NCI-H1694 (cell line): ENCODE measurements at places on chromosomes 3 and 15.

DNA sequence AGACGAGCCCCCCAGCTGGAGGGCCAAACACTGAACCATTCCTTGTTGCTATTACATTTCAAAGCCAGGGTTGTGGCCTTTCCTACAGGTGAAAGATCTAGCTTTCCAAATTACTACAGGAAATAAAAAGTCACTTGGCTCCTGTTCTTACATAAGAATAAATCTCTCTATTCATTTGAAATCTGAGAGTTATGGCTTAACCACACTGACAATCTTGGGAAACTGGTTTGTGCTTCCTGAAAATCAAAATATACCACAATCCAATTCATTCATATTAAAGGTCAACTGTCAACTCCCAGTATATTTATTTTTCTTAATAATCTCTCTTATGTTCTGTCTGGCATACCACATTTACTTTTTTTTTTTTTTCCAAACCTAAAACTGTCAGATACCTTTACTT is 103.7 kb upstream of the LMOD3 start:
- DNase-seq, result no peak

DNA sequence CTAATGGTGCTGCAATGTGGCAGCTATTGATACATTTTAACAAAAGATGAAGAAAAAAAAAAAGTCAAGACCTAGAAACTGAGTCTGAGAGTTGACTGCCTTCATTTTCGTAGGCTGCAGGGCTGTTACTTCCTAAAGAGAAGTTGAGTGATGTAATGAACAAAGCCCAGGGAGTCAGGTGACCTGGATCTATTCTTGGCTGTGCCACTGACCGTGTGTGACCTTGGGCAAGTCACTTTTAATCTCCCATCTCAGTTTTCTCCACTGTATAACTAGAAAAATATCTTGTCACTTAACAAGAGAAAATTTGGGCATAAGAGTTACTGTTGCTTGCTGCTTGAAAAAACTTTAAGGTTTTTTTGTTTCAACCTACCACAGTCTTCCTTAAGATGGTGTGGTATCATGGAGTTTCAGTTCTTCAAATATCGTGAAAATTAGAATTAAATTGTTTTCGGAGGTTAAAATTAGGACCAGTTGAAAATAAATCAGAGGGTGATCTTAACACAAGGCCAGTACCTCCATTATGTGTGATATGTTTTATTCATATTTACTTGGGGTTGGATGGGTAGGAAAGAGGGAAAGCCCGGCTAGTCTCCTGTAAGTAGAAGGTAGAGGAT is 5.8 kb downstream of the FMN1 start:
- DNase-seq, result no peak

GRCh38 chr3:129809297-129809696 is 84.2 kb downstream of the TMCC1 start:
- DNase-seq, result no peak

GRCh38 chr3:147914532-147914931 is 505.4 kb downstream of the ZIC1 start:
- DNase-seq, result no peak

DNA sequence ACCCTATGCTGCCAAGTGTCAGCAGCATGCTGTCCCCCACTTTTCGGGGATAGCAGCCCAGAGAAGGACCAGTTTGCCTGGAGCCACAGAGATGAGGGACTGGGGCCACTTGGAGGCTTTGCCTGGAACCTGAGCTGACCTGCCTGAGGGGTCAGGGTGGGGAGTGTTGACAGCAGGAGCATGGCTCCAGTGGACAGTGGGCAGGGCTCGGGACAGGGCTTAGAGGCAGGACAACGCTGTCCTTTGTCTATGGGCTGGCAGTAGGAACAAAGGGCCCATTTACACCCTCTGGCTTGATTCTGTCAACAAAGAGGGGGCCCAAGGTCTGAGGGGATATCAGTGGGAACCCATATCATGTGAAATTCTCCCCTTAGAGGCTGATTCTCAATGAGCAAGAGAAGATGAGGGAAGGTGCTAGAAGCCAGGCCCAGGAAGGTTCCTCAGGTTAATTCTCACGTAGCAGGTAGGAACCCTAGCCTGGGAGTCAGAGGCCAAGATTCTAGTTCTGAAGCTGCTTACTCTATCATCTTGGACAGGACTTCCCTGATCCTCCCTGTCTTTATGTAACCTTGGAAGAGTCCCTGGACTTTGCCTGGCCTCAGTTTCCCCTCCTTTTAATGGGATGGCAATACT is 29.7 kb upstream of the HHATL start:
- no peak for DNase-seq

- no peak for DNase-seq
These were observed 262.2 kb upstream of the IL12A start for GRCh38 chr3:159726231-159726964.

DNA sequence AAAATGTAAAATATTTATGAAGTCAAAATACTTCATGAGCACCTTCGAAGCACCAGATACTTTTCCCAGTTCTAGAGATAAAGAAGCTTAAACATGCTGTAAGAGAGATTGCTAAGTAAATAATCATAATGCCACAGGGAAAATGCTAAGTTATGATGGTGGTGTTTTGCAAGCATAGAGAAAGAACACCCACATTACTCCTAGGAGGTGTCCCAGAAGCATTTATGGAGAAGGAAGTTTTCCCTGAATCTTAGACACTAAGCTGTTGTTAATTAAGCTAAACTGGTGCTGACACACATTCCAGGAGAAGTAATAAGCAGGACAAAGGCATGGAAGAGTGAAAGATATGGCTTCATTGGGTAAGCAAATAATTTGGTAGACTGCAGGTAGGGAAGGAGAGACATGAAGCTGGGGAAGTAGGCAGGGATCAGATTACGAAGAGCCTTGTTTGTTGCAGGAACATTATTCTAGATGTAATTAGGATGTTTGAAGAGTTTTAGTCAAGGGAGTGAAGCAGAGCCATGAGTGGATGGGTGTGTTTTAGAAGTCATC is 40.4 kb upstream of the CHMP2B start:
- no peak for DNase-seq

- DNase-seq, result no peak
These were observed 132.0 kb downstream of the ARNT2 start for GRCh38 chr15:80536231-80536630.

DNA sequence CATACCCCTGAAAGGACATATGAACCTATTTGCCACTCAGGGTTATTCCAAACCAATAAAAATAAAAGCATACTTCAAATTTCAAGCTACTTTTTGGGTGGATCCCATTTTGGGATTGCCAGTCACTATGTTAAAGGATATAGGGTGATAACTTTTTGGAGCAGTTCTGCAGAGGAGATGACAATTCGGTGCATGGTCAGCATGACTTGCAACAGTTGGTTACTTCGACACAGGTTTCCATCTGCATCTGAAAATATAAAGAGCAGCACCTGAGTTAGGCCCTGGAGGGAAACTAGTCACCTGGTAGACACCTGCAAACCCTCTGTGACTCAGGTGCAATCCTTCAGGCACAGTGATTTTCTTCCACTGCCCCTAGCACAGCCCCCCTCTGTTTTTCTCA is 38.5 kb downstream of the RASGRP1 start:
- DNase-seq, result no peak

- no peak for DNase-seq
These were observed 99.1 kb downstream of the SLC49A4 start for GRCh38 chr3:122893754-122894668.

GRCh38 chr3:10279384-10280176 is 13.2 kb downstream of the GHRL start:
- DNase-seq, result no peak

- no peak for DNase-seq
These were observed 138.7 kb downstream of the AQP9 start for GRCh38 chr15:58276924-58277323.

- no peak for DNase-seq
These were observed 158.6 kb downstream of the CNTN6 start for GRCh38 chr3:1251282-1252060.

DNA sequence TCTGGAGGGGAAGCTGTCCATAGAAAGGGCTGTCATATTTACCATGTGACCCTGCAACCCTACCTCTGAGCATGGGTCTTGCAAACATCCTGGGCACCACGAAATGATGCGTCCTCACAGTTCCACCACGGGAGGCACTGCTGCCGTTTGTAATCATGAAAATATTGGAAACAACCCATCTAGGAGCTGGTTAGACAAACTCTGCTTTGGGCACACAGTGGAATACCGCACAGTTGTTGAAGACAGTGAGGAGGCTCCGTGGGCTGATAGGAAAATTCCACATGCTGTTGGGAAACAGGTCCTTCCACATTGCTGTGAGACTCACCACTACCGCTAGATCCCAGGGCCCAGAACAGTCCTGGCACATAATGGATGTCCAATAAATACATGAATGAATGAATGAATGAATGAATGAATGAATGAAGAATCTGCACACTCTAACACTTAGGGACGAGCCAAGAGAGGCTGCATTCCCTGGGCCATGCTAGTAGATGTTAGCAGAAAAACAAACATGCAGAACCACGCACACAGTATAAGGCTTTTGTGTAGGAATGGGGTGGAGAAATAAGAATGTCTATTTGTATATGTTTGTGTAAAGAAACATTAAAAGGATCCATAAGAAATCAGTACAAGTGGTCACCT is 40.6 kb downstream of the TPRA1 start:
- no peak for DNase-seq

DNA sequence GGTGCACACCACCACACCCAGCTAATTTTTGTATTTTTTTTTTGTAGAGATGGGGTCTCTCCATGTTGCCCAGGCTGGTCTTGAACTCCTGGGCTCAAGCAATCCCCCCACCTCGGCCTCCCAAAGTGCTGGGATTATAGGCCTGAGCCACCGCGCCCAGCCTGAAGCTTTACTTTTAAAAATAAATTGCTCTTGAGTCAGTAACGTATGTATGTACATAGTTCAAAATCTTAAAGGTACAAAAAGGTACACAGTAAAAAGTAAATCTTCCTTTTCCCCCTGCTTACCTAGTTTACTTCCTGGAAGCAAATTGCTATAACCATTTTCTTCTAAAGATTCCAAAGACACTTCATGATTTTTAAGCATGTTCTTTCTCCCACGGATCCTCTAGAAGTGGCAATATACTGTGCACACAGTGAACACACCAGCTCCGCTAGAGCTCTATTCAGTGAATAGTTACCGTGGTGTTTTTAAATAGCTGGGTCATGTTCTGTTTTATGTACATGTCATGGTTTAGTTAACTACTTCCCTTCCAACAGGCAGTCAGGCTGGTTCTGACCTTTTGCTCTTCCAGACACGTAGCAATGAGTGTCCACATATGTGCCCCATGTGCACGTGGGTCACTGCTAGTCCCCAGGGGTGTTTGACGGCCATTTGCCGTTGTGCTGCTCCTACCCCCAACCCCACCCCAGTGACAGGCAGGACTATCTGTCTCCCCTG is 82.1 kb downstream of the EEFSEC start:
- no peak for DNase-seq

GRCh38 chr15:68278595-68279405 is 1.3 kb downstream of the FEM1B start:
- DNase-seq, result peak; percentile 4

DNA sequence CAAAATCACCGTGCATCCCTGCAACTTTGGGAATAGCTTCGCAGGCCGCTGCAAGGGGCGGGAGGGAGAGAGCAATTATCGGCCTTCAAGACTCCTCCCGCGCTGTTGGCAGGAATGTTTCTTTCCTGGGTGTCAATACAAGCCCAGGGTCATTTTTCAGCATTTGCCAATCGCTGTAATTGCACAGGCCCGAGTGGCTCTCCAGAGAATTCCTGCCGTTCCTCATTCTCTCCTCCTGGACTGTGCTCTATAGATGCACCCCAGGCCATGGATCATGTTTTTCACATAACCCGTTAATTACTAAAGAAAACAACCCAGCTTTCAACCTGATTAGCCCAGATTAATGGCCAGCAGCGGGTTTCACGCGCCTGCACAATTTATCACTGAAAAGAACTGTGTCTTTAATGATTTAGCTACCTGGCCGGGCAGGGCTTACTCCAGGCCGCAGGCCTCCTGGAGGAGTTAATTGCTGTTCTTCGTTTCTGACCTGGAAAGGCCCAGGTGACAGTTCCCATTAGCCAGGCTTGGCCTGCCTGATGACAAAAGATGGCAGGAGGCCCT is 144.3 kb downstream of the OPA1 start:
- DNase-seq, result no peak

- no peak for DNase-seq
These were observed 47.2 kb downstream of the NCK1 start for GRCh38 chr3:136909187-136909586.

DNA sequence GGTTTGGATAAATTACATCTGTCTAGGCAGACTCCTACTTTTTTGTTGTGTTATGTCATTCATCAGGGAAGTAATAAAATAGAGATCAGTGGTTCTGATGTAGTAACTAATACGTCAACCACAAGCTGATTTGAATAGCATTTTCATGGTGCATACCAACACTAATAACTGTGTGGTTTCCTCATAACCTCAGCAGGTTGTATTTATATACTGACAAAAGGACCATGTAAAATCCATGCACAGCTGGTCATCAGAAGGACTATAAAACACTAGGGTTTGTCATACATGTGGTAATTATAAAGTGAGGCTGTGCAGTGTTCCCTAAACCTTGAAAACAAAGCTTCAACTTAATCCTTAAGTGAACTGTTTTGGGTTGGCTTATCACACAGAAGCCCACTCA is 216.8 kb upstream of the RBMS3 start:
- DNase-seq, result no peak

DNA sequence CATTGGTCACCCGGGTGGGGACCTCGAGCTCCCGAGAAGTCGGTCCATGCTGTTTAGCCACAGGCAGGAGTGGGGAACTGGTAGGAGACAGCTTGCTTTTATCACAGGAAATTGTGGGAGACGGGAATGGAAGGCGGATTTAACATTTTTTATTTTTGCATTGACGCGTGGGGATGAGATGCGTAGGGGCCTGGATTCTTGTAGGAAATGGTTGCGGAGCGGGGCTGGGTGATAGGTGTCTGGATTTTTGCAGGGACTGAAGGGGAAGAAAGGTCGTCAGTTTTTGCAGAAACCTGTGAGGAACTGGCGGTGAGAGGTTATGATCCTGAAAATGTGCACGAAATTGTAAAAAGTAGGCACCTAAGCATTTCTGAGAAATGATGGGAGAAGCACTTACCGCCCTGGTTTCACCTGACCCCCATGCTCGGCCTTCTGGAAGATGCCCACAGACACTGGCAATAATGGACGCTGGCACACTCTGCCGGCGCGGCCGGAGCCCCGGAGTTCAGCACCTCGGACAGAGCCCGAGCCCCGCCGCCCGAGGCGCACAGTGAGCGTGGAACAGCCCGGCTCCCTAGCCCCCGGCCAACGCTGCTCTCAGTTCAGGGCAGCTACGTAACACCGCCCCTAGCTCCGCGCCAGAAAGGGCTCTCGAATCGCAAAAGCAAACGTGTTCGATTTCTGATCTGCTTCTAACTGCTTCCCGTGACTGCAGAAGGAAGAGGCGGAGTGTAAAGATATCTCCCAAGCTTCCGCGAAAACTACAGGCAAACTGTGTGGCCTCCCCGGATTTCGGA is 928 bp downstream of the ANKRD34C start:
- no peak for DNase-seq

- DNase-seq, result no peak
These were observed 97.4 kb downstream of the CBLB start for GRCh38 chr3:105771392-105771791.

GRCh38 chr15:35047528-35047927 is 37.6 kb downstream of the NANOGP8 start:
- no peak for DNase-seq
